ENCODE measurements at places on chromosomes 2 and 18.

DNA sequence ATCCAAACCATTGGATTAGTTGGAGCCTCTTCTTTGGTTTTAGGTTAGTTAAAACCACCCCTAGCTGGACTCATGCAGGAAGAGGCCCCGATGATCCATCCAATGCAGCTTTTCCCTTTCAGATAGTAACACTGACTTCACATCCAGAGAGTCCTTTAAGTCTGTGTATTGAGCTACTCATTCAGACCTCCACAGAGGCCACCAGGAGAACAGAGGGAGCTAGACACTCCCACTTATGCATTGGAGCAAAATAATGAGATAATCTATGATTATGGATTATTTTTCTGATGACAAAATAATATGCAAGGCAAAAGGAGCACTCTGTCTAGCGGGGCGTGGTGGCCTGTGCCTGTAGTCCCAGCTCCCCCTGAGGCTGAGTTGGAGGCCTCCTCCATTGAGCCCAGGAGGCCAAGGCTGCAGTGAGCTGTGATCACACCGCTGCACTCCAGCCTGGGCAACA lies 1.6 kb upstream of the ROCK2 start:
- DNase-seq = no peak

DNA sequence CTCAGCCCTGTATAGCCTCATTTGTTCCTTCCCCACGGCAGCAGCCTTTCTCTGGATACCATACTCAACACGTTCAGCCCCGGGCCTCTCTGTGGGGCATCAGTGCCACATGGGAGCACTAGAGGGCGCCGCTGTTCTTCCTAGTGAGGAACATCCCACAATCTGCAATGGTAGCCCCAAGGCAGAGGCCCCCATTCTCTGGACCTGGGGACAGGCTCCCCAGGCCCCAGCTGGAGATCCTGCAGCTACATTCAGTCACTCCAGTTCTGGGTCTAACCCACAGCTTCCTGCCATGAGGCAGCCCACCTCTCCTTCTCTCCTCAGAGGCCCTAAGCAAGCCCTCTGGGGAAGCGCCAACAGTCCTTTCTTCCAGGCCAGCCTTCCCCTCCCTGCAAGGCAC lies 14.2 kb upstream of the SFXN5 start:
- DNase-seq = no peak

GRCh38 chr2:69297216-69297615 lies 89.8 kb downstream of the GFPT1 start:
- no peak for DNase-seq

- DNase-seq = no peak
These were observed 105.9 kb downstream of the PXDN start for GRCh38 chr2:1638281-1638860.

Measured in iPS DF 6.9 (cell line).